ENCODE measurements at places on chromosomes 11 and 22.

GRCh38 chr11:77561257-77561656, 28.5 kb upstream of the AQP11 start:
- DNase-seq: no peak

GRCh38 chr22:38258895-38259294, 13.9 kb downstream of the TMEM184B start:
- no peak for DNase-seq

DNA sequence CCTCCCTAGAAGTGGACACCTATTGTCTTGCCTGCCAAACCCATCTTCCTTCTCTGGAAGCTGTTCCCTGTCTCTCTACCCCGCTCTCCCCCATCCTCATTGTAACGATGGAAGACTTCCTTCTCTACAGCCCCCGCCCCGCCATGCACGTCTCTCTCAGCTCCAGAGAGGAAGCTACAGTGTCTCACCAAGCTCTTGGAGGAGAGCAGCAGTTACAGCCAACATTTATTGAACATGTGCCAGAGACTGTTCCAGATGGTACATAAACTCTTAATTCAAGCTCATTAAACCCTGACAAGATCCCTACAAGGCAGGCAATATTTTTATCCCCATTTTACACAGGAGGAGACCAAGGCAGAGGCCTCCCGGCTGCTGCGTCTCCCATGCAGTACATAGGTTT, 15.1 kb downstream of the MCHR1 start:
- DNase-seq: no peak

GRCh38 chr11:12376259-12377081, 901 bp upstream of the PARVA start:
- DNase-seq: no peak

- DNase-seq: no peak
These were observed at the start of gene SMIM38 for GRCh38 chr11:69155302-69156234. Gene SMIM38, plus strand, starts transcription at chr11:69155935. Its CDS starts 1,912 bp downstream, at chr11:69157847.

- no peak for DNase-seq
These were observed 1374.2 kb downstream of the FAM181B start for GRCh38 chr11:81359476-81359875.

- no peak for DNase-seq
These were observed 1.4 kb downstream of the XBP1 start for GRCh38 chr22:28798810-28799605.

- DNase-seq: no peak
These were observed 128.3 kb downstream of the DDX10 start for GRCh38 chr11:108793138-108793537.
